T-helper 1 cell (primary cell): ENCODE measurements at places on chromosomes 7 and 10.

- no peak for DNase-seq
Measured at GRCh38 chr7:139745678-139746143, 32.1 kb downstream of the HIPK2 start.

GRCh38 chr10:131259535-131259934 lies 52.0 kb downstream of the TCERG1L start:
- no peak for DNase-seq

GRCh38 chr10:55224007-55224781 lies 423.2 kb upstream of the PCDH15 start:
- DNase-seq = no peak

- no peak for DNase-seq
Measured at GRCh38 chr7:49692516-49692915, 80.9 kb upstream of the VWC2 start.

DNA sequence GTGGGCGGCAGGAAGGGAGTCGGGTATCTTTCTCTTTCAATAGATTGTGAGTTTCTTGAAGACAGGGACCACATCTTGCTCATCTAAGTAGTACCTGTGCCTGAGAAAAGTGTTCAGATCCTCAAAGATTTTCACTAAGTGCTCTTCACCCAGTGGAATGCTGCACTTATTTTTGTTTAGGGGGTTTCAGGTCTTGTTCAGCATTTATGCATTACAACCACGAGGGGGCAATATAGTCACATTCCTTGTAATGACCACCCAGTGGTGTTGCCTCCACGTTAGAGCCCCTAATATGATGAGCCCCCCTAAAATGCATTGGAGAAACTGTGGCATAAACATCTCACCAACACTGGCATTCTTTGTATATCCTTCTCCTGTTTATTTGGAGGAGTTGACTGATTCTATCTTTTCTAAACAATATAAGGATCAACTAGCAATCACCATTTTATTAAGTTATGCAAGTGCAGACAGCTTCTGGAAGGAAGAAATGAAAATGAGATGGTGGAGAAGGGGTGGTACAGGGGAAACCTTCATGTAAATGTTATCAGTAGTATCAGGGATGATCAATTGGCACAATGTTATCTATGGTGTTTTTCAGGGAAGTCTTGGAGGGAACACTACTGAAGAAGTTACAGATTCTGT lies 3.1 kb upstream of the PAPSS2 start:
- DNase-seq = peak; percentile 7

DNA sequence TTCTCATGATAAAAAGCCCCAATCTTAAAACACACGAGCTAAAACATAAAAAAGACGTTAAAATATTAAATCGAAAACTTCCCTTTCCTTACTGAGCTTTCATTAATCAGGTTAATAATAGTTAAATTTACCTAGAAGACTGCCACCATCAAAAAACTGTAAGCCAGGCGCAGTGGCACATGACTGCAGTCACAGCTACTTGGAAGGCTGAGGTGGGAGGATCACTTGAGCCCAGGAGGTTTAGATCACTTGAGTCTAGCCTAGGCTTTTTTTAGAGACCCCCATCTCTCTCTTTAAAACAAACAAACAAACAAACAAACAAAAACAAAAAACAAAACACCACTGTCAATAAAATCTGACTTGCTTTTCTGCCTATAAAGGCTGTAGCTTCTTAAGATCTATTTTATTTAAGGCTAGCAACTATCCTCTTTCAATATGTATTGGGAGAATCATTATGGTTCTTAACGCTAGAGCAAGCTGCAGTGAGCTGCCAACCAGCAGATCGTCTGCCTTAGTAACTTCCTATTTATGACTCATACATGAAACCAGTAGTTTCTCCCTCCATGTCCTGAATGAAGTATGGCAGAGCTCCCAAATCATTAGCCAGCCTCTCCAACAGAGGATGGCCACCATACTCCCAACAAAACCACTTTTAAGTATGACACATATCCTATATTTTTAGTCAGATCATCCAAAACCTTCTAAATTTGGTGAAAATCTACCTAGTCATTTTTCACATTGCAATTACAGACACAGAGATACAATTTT lies 163.7 kb downstream of the SRPK2 start:
- no peak for DNase-seq

DNA sequence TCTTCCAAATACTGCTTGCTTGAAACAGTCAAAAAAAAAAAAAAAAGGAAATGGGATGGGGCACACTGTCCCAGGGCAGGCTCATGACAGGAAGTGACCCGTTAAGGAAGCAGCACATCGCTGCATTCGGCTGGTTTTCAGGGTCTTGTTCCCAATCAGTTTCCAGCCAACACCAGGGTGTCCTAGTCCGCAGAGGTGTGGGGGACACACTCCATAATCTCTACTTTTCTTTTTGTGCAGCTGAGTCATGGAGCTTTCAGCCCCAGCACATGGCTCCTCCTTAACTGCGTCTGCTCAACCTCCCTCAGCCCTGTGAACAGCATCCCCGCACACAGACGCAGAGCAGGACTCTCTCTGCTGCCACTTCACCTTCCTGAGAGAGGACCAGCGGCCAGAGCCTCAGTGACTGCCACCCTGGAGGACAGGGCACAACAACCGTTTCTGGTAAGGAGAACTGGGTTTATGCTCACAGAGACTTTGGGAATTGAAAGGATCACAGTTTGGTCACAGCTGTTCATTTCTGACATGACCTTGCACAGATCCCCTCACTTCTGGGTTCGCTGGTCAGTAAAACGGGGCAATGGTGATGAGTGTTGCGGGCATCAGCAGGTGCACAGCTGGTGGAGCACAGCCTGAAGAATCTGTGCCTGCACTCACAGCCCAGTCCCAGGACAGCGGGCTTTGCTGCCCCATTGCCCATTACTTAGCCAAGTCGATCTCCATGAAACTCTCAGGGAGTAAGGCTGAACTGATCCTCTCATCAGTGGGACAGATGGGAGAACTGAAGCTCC lies at the start of gene GIMAP5:
TSS of gene GIMAP5 (plus strand) at position 154 of the 791 bp plus-strand sequence. CDS start 3,467 bp downstream, outside the sequence.
- DNase-seq = no peak

DNA sequence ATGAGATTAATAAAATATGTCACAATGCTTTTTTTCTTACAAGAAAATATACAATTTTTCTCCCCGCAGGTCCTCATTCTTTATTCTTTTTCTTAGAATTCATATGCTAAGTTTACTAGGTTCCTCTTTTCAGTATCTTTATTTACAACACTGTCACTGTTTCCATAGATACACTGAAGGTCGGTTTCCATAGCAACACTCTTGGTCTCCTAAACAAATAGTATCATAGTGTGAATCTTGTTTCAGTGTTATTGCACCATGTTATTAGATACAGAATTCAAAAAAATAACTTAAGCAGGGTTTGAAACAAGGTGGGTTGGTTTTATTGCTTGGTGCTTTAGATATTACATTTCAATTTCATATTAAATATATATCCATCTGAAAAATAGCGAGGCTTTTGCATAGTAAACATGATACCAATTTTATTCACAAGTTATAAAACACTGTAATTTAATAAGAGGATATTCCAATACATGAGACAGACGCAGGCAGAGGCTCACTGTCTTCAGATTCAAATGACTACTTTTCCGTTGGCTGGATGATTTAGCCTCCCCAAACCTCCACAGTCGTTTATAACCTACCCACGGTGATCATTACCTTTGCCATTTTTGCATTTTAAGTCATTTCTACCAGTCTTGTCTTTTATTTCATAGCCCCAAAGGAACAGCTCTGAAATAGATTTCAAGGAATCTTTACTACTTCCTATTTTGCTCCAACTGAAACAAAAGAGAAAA lies 88.9 kb upstream of the KLF6 start:
- DNase-seq = peak; percentile 31

DNA sequence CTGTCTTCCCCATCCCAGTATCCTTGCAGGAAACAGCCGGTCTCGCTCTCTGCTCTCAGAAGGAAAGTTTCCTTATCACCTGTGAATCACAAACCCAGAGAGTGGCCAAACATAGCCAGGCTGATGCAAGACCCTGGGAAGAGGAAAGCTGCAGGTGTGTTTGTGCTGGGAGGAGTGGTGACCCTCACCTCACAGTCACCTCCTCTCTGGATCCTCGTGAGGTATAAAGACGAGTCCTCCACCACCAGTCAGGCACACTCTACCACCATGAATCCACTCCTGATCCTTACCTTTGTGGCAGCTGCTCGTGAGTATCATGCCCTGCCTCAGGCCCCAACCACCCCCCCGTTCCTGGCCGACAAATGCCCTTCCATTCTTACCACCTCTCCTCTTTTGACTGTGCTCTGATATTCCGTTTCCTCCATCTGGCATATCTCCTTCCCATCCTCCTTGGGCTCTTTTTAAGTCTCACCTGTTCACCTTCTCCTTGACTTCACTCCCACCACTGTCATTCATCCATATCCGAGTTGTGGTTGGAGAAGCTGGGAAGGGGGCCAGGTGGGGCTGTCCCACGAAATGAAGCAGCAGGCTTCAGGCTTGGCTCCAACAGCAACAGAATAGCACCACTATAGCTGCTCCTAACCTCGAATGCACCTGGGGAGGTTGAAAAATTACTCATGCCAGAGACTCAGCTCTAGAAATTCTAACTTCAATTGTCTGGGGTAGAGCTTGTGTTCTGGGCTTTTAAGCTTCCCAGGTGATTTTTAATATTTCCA lies at the start of gene PRSS1:
TSS of gene PRSS1 (plus strand) at position 255 of the 776 bp plus-strand sequence. CDS start at position 268, 13 bp downstream.
- no peak for DNase-seq
